Body of pancreas (tissue), 4 donors: ENCODE measurements at places on chromosomes 1 and 21.

DNA sequence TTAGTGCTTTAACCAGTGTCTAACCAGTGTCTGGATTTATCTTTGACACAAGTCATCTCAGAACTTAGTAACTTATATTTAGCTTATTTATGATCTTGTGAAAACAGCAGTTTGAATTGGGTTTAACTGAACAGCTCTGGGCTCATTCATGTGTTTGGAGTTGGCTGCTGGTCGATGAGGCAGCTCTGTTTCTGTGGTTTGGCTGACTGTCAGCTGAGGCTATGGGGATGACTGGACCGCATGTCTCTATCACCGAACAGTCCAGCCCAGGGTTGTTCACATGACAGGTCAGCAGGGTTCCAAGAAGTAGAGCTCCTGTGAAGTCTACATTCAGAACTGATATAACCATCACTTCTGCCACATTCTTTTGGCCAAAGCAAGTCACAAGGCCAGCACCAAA, 29.1 kb upstream of the C21orf91 start:
- no peak for DNase-seq

DNA sequence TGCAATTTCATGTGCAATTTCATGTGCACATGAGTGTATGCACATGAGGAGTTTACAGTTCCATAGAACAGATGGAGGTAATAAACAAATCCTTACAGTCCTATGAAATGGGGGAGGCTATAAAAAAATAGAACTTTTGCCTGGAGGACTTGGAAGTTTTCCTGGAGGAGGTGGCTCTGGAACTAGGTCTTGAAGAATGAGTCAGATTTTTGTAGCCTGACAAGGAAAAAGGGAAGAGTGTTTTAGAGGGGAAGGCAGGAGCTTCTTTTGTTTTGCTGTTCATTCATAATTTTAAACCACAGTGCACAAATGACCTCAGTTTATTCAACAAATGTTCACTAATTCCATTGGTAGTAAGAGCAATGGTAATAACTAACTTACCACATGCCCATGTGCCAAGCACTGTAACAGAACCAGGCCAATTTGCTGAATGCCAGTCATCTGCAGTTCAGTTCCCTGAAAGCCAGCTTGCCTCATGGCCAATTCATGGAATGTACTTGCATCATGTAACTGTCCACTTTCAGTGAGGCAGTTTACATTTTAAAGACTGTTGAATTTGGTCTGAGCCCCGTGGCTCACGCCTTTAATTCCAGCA, 2.7 kb downstream of the DIO1 start:
- no peak for DNase-seq

DNA sequence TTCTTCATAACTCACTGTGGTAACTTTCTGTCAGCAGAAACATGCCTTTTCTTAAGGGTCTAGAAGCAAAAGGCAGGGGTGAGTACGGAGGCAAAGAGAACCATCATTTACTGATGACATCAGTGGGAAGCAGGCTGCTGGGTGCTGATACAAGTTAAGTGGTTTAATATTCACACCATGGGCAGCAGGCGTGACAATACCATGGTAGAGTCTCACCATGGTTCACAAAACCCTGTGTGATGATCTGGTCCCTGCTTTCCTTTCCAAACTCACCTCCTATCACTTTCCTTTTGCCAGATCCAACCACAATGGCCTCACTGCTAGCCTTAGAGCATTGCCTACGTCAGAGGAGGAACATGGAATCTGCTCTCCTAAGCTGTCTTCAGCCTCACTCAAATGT, 8.7 kb downstream of the MAB21L3 start:
- no peak for DNase-seq

DNA sequence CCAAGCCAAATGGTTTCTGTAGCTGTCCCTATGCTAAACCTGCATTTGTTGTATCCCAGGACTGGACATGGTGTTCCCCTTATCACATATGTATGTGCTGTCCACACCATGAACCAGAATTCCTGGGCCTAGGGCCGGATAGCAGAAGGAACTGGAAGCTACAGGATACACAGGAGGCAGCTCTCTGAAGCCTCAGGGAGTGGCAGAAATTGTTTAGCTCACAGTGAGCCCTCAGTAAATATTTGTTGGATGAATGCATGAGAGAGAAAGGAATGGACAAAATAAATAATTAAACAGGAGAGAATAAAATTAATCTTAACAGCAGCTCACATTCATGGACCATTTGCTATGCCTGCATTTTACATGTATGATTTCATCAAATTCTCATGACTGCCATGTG, 2.1 kb downstream of the NIPAL3 start:
- DNase-seq: no peak
